ENCODE measurements at places on chromosomes 6 and 20.

DNA sequence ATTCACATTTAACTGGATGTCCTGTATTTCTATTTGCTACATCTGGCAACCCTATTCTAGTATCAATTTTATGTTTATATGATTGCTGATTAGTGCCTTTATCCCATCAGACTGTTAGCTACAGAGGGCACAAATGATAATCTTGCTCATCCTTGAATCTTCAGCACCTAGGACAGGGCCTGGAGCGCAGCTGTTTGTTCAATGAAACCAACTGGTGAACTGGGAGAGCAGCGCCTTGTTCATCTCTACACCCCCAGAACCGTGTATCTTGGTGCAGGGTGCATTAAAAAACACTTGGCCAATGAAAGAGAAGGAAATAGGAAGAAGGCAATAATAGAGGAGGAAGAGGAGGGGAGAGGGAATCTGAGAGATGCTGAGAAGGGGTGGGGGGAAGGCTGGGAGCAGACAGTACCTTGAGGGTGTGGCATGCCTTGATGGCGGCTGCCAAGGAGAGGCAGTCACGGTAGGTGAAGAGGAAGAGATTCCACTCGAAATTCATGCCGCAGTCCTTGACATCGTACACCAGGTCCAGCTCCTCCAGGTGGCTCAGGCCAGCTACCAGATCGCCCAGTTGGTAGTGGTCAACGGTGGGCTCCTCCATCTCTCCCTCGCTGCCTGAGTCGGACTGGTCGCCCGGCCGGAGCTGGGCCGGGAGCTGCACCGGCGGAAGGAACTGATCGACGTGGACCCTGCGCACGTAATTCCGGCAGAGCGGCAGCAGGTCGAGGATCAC lies 15.5 kb downstream of the TMEM151B start:
- no peak for DNase-seq

DNA sequence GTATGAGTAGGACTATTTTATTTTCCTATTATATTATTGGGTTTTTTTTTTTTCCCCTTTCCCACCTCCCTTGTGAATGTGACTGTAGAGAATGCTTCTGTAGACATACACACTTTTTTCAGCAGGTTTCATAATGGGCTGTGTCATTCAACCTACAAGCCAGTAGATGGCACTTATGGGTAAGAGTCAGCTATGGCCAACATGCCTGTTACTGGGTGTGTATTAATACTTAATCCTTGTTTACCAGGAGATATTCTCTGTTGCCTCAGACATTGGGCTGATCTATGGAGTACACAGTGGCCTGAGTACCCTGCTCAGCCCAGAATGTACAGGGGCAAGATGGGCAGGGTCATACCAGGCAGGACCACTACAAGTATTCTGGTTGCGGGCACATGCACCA lies 382.5 kb downstream of the EPHA7 start:
- DNase-seq = no peak

GRCh38 chr20:8720089-8720488 lies 348.8 kb upstream of the PLCB4 start:
- no peak for DNase-seq

GRCh38 chr6:71190809-71191208 lies 97.8 kb upstream of the OGFRL1 start:
- no peak for DNase-seq

GRCh38 chr20:51763965-51764602 lies 4.1 kb downstream of the ATP9A start:
- DNase-seq = no peak

DNA sequence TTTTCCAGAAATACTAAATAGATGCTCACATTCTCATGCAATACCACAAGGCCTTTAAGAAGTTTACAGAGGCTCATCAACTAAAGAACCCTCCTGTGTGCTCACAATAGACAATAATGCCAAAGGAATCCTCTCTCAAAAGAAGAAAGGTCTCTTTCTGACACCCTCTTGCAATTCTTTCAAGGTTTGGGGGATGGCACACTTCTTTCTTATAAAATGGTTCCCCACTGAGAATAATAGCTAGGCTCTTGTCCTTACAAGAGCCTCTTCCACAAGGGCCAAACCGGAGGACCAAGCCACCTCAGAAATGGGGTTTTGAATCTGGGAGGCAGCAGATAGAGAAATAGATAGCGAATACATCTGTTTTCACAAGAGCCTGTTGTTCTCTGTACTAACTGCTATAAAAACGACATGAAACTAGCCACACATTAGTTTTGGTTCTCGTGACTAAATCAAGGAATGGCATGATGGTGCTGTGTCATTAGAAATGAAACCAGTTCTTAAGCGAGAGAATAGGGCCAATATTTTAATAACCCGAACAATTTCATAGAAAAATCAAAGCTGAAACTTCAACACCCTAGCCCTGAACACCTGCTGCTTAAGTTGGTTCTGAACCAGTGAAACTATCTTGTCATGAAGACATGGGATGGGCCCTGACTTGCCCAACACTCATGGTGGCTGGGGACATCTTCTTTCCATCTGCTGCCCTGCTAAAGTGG lies 81.1 kb downstream of the PRDM1 start:
- DNase-seq = no peak

DNA sequence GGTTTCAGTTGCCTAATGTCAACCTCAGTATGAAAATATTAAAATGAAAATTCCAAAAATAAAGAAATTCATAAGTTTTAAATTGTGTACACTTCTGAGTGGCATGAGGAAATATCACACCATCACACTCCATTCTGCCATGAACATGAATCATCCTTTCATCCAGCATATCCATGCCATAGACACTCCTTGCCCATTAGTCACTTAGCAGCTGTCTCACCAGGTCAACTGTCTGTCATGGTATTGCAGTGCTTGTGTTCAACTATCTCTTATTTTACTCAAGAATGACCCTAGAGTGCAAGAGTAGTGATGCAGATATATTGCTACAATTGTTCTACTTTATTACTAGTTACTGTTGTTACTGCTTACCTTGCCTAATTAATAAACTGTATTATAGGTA lies 712.4 kb downstream of the EPHA7 start:
- no peak for DNase-seq

DNA sequence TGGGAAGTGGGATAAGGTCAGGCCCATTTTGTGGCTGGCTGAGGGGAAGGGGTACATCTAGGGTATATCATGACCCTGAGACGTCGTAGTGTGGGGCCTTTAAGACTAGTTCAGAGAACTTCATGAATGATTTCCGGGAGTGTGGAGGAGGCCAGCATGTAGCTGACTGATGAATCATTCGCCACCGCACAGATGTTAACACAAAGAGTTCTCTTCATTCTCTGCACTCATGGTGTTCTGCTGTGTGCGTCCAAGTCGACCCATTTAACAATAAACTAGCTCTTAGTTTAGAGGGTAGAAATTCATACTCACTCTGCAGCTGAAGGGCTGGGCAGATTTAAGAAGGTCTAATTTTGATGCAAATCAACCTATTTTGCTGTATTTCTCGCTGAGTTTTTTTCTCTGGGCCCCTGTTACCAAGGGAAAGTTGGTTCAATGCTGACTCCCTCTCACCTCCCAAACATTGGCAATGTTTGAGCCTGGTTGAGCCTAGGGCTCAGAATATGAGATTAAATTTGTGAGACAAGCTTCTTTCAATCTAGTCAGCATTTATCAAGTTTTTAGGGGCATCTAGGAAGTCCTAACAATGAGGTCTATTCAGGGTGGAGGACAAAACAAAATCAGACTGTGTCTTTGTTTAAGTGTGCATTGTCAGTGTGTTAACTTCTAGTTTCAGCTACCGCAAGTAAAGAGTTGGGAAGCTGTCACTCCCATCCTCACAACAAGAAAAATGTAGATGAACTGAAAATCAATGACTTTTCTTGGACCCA lies 106.8 kb upstream of the CBLN4 start:
- DNase-seq = no peak

GRCh38 chr6:169864148-169865020 lies 113.0 kb downstream of the ERMARD start:
- DNase-seq = no peak

DNA sequence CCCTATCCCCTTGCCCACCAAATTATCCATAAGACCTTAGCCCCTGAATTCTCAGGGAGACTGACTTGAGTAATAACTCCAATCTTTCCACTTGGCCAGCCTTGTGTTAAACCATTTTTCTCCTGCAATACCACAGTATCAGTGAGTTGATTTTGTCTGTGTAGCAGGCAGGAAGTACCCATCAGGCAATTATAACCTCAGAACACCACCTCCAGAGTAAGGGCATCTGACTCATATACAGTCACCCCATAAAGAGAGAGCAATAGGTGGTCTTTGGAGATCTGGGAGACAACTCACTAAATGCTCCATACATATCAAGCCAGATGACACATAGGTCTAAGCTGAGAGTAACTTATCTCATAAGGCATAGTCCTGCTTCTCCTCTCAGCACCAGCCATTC lies 83.7 kb downstream of the FILIP1 start:
- no peak for DNase-seq

All from ecto neural progenitor cell (in vitro differentiated cells).